Cortex of kidney (tissue), 1 donor: ENCODE measurements at places on chromosomes 12 and 14.

- no peak for DNase-seq
These were observed 40.2 kb downstream of the RASSF9 start for GRCh38 chr12:85796001-85796400.

GRCh38 chr14:48275301-48275700 is 599.9 kb upstream of the MDGA2 start:
- DNase-seq = no peak

DNA sequence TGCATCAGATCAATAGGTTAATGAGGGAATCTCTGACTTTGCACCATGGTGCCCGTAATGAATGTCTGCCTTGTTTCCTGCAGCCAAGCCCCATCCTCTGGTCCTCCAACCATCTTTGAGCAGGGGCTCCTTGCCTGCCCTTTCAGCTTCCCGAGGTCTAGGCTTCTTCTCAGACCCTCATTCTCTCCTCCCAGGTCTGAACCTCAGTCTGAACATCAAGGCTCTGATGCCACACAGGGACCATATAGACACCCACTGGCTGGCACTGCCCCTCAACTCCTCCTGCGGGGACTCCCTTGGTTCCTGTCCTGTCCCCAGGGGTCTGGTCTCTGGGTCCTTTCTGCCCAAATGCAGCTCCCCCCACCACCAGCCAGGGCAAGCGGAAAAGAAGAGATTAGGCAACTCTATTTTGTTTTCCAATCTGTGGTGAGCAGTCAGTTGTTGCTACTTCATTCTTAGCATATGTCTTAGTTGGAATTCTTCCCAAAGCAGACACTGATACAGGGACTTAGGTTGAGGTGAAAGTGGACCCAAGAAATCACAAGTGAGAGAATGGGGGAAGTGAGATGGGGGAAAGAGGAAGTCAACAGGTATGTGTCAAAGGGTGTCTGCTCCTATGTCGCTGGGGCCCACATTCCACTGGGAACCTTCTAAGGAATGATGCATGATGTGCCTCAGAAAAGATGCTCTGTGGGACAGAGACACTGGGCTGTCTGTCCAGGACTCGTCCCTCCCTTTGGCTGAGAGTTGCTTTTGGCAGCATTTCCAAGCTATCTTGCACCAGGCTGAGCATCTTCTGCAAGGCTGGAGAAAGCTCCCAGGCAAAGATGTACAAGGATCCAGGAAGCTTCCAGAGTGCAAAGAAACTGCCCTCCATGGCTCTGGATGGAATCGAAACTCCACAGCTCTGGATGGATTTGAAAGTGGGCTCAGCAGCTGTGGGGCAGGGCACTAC is 1096.5 kb upstream of the TMEM132C start:
- DNase-seq = no peak

DNA sequence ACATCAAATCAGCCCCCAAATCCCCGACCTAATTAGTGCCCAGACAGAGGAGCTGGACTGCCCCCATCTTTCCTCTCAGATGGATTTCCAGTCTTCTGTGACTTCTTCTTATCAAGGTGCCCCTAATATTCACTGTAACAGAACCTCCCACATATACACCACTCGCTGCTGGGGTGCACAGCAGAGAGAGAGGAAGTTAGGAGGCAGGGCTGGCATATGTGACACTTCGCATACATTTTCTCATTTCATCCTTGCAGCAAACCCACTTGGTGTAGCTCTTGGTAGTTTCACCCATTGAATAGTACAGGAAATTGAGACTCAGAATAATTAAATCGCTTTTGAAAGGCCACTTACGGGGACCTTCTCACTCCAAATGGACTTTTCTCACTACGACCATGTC is 56.5 kb upstream of the CCND2 start:
- no peak for DNase-seq

DNA sequence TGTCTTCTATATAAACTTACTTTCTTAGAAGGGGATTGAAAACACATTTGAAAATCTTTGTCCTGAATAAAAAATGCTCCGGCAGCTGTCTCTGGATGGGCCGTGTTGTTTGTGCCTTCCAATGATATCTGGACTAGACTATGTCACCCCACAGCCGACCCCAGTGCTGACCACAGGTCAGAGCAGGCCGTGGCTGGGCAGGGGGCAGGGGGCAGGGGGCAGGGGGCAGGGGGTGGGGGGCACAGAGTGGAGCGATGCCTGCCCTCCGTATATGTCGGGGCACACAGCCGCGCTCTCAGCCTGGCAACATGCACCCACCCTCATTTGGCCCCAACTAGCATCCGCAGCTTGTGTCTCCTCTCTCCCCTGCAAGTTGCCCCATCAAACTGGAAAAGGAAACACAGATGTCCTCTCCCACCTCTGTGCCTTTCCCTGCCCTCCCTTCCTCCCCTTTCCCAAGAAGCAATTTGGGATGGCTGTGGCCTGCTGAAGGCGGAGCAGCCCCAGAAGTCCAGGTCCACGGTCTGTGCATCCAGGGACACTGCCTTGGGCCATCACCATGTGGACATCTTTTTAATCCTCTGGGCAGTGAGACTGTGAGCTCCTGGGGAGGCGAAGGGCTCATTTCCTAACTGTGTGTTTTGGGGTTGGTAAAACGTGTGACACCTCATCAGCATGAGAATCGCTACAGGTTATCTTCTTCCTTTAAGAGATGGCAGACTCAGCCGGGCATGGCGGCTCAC is 295.7 kb upstream of the RTL1 start:
- DNase-seq = no peak

DNA sequence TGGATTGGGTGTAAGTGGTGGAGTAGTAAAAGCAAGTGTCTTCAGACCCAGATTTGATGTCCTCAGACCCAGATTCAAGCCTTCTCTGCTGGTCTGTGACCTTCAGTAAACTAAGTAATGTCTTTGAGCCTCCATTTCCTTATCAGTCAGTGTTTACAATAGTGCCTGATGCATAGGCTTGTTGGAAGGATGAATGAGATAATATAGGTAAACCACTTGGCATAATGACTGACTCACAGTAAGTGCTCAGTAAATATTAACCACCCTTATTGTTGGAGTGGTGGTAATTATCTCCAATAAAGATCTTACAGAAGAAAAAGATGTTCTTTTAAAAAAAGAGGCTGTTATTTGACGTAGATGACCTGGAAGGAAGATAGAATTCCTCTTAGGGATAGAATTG is 86.2 kb downstream of the IGF1 start:
- DNase-seq = no peak

DNA sequence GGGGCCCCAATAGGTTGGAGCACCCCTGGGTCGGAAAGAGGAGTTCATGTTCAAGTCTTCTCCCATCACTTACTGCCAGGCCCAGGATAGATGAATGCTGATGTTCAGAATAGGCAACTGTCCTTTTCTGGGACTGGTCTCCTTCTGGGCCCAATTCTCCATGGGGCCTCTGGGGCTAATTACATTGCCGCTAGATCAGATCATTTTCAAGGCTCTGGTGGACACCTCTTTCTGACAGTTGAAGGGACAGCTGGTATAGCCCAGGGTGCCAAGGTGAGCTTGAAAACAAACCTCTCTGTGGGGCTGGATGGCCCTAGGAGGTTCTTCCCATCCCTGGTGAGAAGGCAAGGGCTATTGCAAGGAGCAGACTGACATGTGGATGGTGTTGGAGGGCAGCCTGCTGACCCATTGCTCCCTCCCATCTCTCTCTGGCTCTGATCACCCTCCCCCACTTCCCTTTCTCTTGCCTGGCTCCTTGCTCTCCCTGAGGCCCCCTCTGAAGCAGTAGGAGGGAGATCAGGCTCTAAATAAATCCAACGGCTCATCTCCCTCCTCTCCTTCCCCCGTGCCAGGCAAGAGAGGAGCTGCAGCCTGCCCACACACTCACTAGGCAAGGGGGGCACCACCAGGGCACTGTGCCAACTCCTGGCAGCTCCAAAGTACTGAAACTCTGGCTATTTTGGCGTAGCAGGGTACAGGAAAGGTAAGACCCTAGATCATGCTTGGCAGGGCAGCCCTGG is 1.9 kb downstream of the CACNB3 start:
- DNase-seq = no peak

GRCh38 chr12:45411626-45412025 is 195.7 kb downstream of the ANO6 start:
- no peak for DNase-seq

DNA sequence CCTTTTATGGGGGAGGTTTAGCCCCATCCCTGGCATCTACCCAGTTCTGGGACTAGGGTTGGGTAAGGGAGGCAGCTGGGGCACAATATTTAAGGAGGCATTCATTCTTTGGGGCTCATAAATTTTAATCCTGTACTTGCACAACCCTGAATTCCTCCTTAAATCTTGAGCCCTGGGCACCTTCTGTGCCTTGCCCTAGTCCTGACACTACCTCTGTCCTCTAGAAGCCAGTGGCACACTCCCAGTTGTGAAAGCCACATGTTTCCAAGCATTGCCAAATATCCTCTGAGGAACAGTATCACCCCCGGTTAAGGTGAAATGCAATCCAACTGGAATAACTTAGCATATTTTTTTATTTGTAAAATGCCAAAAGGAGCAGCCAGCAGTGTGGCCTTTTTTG is 36.6 kb downstream of the SLC16A7 start:
- DNase-seq = no peak

GRCh38 chr12:56688846-56689109 is 694 bp upstream of the PTGES3 start:
- DNase-seq = no peak

GRCh38 chr12:28374556-28374955 is 184.3 kb downstream of the CCDC91 start:
- no peak for DNase-seq

DNA sequence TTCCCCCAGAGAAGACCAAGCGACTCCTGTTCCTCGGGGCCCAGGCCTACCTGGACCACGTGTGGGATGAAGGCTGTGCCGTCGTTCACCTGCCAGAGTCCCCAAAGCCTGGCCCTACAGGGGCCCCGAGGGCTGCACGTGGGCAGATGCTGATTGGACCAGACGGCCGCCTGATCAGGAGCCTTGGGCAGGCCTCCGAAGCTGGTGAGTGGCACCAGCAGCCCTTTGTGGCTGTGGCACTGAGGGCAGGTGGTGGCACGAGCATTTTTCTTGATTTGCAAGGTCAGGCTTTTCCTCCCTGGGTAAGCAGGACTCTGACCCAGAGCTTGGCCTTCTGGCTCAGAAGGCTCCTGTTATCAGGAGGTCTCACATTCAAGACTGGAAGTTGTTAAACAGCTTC is 2.7 kb downstream of the SIVA1 start:
- DNase-seq = no peak

DNA sequence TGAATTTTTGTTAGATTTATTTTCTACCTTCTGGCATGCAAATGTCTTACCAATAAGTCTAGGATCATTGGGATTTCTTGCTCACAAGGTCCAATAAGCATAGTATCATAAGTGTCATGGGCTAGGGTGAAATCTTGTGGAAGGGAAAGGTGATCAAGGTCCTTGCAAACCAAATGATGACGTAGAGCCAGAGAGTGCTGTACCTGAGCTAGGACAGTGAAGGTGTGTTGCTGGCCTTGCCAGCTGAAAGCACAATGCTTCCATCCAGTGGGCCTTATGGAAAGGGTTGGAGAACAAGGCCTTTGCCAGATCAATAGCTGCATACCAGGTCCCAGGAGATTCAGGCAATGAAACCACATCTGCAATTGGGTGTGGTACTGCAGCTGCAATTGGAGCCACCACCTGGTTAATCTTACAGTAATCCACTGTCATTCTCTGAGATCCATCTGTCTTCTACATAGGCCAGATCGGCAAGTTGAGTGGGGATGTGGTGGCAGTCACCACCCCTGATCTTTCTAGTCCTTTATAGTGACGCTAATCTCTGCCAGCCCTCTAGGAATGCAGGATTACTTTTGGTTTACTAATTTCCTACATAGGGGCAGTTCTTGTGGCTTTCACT is 208.9 kb upstream of the MYL2 start:
- DNase-seq = no peak

- no peak for DNase-seq
These were observed 10.9 kb downstream of the C12orf43 start for GRCh38 chr12:121005346-121005815.

- DNase-seq = no peak
These were observed 209.6 kb upstream of the KRR1 start for GRCh38 chr12:75720812-75721641.

GRCh38 chr12:120239776-120240494 is 25.6 kb downstream of the PXN start:
- DNase-seq = no peak

- no peak for DNase-seq
These were observed 122.4 kb downstream of the ANO6 start for GRCh38 chr12:45338272-45338671.

GRCh38 chr14:50087341-50088116 is 28.8 kb downstream of the VCPKMT start:
- no peak for DNase-seq

GRCh38 chr12:32303174-32303549 is 96.2 kb upstream of the FGD4 start:
- DNase-seq = no peak

- no peak for DNase-seq
These were observed 61.2 kb downstream of the ATXN7L3B start for GRCh38 chr12:74598819-74599218.

DNA sequence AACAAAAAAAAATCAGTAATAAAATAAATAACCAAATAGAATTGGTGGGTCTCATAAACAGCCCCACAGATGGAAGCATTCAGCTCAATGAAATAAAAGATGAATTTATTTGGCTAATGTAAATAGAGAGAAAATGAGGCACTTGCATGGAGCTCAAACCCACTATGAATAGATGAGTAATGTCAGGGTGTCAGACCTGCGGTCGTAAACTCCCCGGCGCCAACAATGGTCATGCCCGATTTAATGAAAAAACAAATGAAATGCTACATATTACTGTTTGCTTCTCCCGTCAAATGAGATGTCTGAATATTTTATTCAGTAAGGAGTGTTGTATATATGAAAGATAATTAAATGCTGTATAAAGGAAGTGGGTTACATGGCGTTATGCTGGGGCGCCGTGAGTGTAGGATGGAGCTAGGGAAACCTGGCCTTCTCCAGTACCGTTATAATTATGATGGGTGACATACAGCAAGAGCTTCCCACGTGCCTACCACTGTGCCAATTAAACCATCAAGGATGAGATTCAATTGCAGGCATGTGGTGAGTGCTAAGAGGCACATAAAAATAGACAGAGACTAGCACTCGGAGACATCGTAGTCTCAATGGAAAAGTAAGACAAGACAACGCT is 648.1 kb downstream of the BCL11B start:
- no peak for DNase-seq

GRCh38 chr14:104206281-104206904 is 68.0 kb downstream of the KIF26A start:
- no peak for DNase-seq

- no peak for DNase-seq
These were observed 5.7 kb downstream of the SLC8B1 start for GRCh38 chr12:113329022-113329790.

DNA sequence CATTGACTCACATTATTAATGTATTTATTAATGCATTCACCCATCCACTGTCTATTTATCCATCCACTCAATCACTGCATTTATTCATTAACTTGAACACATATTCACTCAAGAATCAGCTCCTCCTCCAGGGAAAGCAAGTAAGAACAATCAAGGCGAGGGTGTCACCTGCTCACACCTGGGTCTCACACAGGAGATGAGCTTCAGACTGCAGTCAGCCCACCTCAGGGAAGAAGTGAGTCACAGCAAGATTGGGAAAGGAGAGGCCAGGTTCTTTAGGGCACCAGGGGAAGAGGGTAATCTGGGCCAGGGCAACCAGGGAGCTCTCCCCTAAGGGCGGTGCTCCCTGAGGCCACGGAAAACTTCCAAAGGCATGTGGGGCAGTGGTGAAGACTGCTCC is 367.3 kb downstream of the BCL11B start:
- no peak for DNase-seq
